ENCODE measurements at places on chromosomes 6 and 20.

- DNase-seq = no peak
These were observed 363.8 kb upstream of the SULF2 start for GRCh38 chr20:48148916-48149672.

DNA sequence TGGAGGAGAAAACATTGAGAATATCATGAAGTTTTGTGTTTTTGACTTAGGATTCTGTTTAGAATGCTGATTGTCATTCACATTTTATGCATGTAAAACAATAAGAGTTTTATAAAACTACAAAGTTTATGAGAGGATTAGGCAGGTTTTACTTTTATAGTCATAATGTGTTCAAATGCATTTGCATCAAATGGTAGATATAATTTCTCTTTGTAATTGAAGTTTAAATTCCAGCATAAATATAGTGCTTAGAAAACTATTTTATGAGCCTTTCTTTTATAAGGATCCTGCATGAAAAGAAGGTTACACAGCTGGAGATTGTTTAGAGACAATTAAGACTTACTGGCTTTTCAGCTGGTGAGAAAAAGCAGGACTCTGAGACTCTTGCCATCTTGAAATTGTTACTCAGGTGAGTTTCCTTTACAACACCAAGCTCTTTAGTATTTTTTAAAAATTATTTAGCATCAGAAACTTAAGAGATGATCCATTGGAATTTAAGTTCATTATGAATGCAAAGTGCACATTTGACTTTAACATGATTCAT lies 157.1 kb upstream of the MAN1A1 start:
- no peak for DNase-seq

DNA sequence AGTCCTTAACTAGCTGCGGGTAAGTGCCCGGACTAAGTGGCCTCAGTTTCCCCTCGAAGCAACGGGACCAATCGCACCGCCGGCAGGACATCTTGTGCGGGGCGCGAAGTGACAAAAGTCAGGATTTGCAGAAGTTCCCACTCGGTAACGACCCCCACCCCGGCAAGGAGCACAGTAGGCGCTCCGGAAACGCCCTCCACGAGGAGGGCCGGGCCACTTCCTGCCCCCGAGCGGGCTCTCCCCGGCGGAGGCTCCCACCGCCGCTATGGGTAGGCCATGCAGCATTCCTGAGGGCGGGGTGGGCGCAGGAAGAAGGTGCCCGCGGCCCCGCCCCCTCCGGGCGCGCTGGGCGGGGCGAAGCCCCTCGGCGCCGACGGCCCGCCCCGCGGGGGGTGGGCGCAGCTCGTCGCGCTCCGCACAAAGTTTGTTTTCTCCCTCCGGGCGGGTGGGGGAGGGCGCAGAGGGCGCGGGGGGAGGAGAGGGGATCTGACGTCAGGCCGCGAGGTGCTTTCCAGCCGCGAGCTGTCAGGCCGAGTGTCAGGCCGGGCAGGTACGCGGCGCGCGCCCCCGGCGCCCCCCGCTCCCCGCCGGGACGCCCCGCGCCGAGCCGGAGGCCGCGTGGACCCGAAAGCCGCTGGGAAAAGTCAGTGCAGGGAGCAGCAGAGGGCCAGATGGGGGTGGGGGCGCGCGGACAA lies at the start of gene TGIF2:
TSS of gene TGIF2 (plus strand) at position 495 of the 695 bp plus-strand sequence. CDS start 5,178 bp downstream, outside the sequence.
- DNase-seq = peak; percentile 93

- DNase-seq = no peak
These were observed 491.7 kb downstream of the DHX35 start for GRCh38 chr20:39453890-39454289.

- DNase-seq = no peak
These were observed 92.1 kb downstream of the ID4 start for GRCh38 chr6:19929312-19929711.

GRCh38 chr6:33967966-33968724 lies 164.3 kb upstream of the MLN start:
- DNase-seq = no peak

DNA sequence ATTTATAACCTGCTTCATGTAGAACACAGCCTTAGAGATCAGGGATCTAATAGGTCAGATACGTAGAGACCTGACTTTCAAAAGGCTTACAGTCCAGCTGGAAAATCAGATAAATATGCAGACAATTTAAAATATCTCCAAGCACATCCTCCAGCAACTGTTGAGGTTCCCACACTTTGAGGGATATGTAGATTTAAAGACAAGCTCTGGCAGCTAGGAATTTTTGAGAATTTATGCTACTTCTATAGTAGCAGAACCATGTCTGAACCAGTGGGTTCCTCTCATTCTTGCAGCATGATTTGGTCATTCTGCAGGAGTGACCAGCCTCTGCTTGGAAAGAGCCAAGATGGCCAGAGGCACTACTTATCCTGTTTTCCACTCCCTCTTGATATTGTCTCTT lies 60.5 kb downstream of the CYB5R4 start:
- no peak for DNase-seq

DNA sequence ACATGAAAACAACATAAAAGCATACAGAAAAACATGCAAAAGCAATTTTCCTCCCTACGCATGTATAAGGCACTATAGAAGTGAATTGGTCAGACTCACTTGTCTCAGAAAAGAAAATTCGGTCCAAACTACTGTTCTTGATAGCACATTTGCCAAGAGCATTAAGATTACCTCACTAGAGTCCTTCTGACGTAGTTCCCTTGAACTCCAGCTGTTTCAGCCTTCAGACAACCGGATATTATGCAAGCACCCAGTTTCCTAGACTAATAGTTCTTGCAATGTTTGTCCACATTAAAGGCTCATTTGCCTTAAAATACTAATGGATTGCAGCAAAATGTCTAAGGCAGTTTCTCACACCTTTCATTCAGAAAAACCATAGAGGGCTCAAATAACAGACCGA lies 2.5 kb upstream of the CASS4 start:
- no peak for DNase-seq

- DNase-seq = no peak
These were observed 47.8 kb downstream of the NRN1 start for GRCh38 chr6:5958921-5959320.

DNA sequence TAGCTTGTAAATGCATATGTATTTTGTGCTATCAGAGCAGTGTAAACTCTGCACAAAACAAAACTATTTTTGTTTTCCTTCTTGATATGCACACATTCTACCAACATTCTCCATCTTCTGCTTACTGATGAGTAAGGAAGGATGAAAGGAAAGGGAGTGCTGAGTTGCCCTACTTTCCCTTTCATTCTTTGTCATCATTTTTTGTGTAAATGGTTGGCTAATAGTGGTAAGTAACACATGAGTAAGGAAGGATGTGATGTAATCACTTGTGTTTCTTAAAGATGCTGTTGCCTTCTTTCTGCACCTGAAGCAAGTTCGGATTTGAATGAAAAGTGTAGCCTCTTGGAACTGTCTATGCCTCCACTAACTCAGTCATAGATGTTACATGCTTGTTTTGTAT lies 4.6 kb upstream of the REV3L start:
- no peak for DNase-seq

- no peak for DNase-seq
These were observed 2.7 kb upstream of the TRERF1 start for GRCh38 chr6:42454428-42454791.

GRCh38 chr6:163825033-163825432 lies 410.5 kb downstream of the QKI start:
- no peak for DNase-seq

GRCh38 chr6:35903679-35904078 lies 17.2 kb downstream of the SRPK1 start:
- no peak for DNase-seq

DNA sequence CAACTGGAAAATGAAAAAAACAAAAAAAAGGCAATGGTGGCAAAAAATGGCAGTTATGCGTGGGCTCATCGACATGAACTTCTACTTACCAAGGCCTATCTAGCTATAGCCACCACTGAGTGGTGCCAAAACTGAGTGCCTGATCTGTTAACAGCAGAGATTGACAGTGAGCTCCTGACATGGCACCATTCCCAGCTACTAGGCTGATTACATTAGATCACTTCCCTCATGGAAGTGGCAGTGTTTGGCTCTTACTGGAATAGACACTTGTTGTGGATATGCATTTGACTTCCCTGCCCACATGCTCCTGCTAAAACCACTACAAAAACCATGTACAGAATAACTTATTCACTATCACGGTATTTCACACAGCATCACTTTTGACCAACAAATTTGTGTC lies 216.1 kb upstream of the SGK1 start:
- DNase-seq = no peak

GRCh38 chr6:106134087-106134770 lies 48.1 kb downstream of the PRDM1 start:
- no peak for DNase-seq

- no peak for DNase-seq
These were observed 74.0 kb downstream of the ZDHHC14 start for GRCh38 chr6:157454762-157455714.

GRCh38 chr6:35581633-35582032 lies 68.9 kb upstream of the TULP1 start:
- no peak for DNase-seq

GRCh38 chr20:47231382-47232039 lies 125.0 kb downstream of the ZMYND8 start:
- DNase-seq = no peak

GRCh38 chr6:52341561-52342260 lies 20.2 kb upstream of the PAQR8 start:
- no peak for DNase-seq

- DNase-seq = no peak
These were observed 149.6 kb downstream of the CDH26 start for GRCh38 chr20:60107621-60108390.

DNA sequence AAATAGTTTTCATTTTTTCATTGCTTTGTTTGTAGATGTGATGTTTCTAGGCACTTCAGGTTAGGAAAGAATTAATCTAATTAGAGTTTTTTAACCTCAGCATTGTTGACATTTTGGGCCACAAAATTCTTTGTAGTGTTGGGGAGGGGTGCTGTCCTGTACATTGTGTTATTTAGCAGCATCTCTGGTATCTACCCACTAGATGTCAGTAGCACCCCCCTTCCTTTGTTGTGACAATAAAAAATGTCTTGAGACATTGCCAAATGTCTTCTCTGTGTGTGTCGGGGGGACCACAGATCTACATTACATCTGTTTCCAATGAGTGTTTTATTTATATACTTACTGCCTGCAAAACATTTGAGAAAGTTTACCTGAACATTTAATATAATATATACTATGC lies 45.6 kb downstream of the EYA4 start:
- no peak for DNase-seq

- peak; percentile 5 for DNase-seq
These were observed 1.2 kb downstream of the PLAGL1 start for GRCh38 chr6:144006736-144007477.

DNA sequence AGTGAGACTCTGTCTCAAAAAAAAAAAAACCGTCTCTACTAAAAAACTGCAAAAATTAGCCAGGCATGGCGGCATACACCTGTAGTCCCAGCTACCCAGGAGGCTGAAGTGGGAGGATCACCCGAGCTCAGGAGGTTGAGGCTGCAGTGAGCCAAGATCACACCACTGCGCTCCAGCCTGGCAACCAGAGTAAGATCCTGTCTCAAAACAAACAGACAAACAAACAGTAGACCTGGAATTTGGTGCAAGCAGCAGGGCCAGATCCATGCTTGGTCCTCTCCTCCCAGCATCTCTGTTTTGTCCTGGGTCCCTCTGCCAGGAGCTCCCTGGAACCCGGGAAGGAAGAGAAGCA lies 11.6 kb downstream of the RIPOR3 start:
- DNase-seq = no peak

DNA sequence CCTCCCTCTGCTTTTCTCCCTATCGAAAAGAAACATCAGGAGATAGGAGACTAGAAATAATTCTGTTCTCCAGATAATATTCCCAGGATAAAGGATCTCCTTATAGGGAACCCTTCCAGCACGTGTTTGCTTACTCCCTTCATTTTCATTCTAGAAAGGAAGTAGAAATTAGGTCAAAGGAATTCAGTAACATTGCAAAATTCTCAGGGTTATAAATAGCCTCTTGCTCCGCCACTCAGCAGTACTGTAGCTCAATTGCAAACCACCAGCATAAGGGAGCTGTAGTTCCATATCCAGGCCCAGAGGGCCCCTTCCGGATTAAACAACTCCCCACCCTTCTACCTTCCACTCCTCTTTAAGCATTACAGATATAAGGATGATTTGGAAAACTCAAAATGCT lies 6.2 kb downstream of the ELMO2 start:
- no peak for DNase-seq

GRCh38 chr20:51306081-51306480 lies 236.4 kb downstream of the NFATC2 start:
- DNase-seq = no peak

- no peak for DNase-seq
These were observed 25.0 kb upstream of the POPDC3 start for GRCh38 chr6:105204768-105205167.

GRCh38 chr6:145327586-145327985 lies 407.7 kb downstream of the EPM2A start:
- no peak for DNase-seq

DNA sequence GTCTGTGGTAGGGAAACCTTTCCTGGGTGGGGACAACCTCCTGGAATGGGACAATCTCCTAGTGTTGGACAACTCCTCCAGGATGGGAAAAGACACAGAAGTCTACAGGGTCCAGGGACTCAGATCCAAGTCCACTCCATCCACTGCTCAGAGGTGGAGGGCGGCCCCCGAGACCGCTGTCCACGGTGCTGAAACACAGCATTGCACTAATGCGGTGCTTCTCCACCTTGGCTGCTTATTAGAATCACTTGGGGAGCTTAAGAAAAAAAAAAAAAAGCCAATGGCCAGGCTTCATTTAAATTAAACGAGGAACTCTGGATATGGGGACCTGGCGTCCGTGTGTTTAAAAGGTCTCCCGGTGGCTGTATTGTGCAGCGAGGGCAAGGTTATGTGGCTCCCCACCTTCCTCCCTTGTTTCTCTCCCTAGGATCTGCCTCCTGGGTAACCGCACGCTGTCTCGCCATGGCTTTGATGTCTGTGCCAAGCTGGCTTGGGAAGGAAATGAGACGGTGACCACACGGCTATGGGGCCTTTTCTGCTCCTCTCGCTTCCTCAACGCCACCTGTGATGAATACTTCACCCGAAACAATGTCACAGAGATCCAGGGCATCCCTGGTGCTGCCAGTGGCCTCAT lies 12.0 kb downstream of the SLC12A5 start:
- peak; percentile 71 for DNase-seq

DNA sequence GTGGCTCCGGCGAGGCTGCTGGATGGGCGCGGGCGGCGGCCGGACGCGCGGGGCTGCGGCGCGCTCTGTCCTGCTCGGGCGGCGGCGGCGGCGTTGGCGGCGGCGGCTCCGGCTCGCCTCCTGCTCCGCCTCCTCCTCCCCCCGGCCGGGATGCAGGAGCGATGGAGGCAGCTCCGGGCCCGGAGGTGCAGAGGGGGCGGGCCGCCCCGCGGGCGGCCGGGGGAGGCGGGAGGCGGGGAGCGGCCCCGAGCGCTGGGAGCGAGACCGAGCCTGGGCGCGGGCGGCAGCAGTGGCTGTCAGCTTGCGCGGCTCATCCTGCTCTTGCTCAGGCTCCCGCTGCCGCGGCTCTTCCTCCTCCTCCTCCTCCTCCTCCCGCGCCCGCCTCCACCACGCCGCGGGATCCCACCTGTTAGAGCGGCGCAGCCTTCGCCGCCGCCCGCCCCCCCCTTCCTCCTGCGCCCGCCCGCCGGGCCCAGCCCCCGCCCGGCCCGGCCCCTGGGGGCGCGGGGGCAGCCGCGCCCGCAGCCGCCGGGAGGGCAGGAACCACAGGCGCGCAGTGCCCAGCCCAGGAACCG lies at the start of gene NOL4L:
TSS of gene NOL4L (minus strand) at position 323 of the 575 bp plus-strand sequence. CDS start 443 bp downstream, outside the sequence.
- peak; percentile 54 for DNase-seq
